ENCODE measurements at places on chromosomes 1 and 21.

GRCh38 chr1:26581287-26581651 lies 51.7 kb downstream of the RPS6KA1 start:
- no peak for DNase-seq

- no peak for DNase-seq
Measured at GRCh38 chr1:153659656-153660055, 1.2 kb downstream of the SNAPIN start.

GRCh38 chr1:3295846-3296245 lies 158.6 kb upstream of the ARHGEF16 start:
- DNase-seq, result no peak

DNA sequence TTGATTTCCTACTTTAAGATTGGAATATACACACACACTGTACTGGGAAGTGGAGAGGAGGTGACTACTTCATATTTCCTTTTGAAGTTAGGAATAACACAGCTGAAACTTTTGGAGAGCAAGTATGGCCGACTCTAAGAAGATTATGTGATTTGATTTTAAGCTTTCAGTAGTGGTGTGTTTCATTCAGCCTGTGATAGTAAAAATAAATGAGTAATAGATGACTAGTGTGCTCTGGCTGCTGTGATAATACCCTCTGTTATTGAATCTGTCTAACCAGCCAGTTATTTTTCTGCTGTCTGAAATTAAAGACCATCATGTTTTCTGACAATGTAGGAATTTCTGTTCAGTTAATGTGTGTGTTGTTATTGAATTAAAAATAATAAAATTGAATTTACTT lies 48.3 kb downstream of the CTTNBP2NL start:
- DNase-seq, result no peak

DNA sequence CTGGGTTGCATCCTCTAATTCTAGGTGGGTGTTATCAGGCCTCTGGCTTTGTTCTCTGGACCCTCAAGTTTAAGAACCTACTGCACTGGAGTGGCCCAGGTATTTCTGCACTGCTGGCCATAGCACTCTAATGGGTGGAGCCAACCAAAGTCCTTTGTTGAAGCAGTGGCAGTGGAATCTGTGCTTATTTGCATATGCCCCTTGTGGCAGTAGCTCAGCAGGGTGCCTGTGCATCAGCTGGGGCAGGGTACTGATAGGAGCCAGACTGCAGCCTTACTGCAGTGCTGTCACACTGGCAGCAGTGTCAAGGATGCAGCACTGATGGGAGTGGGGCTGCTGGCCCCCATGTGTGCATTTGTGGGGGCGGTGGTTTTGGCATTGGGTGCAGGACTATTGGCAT lies 660.6 kb downstream of the LRRIQ3 start:
- no peak for DNase-seq

GRCh38 chr1:169563019-169563615 lies 23.2 kb downstream of the F5 start:
- no peak for DNase-seq

DNA sequence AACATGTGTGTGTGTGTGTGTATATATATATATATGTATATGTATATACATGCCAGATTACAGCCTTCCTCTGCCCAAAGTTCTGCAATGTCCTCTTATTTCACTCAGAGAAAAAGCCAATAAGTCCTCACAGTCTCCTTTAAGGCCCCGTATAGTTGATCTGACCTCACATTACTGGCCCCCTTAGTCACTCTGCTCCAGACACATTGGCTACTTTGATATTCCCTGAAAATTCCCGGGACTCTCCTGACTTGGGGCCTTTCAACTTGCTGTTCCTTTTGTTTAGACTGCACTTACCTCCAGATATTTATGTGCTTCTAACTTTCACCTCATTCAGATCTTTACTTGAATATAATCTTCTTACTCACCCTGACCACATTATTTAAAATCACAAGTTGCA lies 4.2 kb upstream of the BSDC1 start:
- DNase-seq, result no peak

DNA sequence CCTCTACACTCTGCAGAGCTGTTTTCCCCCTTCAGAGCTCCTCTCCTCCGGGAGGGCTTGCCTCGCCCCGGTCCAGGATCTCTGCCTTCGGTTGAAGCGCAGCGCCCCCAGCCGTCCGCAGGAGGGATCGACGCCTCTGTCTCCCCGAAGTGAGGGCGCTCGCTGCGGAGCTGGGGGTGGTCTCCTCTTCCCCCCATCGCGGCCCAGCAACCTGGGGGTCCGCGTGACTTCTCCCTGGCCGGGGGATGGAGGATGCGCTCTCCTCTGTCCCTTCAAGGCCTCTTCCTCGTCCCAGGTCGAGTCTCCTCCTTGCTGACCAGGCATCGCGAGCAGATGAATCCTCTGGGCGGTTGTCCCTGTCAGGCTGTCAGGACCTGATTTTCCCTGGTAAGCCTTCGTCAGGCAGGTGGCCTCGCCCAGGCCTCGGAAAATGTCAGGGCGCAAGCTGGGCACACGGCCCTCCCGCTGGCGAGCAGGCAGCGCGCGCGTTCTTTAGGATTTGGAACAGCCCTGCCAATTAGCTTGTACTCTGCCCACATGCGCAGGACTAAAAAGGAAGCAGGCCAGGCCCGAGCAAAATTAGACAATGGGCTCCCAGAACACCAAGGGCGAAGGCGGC lies 90.5 kb downstream of the EDEM3 start:
- peak; percentile 23 for DNase-seq

DNA sequence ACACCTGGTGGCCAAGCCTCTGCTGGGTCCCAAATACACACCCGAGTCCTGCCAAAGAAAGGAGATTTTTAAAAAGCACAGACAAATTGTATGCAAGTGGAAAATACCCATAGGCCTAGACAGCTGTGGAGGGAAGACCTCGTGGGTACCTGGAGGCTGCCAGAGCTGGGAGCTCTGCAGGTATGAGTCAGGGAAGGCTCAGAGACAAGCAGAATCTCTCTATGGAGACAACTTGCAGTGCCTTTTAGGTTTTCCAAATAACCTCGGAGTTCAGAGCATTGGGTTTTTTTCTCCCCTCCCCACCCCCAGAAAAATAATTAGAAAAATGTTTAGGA lies 127.7 kb downstream of the EDEM3 start:
- DNase-seq, result no peak

DNA sequence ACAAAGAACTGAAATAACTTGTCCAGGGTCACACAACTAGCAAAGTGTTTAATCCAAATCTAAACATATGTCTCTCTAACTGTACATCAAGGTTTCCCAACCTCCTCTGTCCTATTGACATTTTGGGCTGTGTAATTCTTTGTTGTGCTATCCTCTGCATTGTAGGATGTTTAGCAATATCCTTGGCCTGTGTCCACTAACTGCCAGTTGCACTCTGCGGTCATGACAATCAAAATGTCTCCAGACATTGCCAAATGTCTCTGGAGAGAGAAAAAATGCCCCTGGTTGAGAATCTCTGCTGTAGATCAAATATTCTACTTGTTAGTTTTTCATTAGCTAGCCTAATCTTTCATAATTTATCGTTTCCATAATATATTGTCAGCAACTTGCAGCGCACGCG lies 353.4 kb upstream of the NEGR1 start:
- no peak for DNase-seq

DNA sequence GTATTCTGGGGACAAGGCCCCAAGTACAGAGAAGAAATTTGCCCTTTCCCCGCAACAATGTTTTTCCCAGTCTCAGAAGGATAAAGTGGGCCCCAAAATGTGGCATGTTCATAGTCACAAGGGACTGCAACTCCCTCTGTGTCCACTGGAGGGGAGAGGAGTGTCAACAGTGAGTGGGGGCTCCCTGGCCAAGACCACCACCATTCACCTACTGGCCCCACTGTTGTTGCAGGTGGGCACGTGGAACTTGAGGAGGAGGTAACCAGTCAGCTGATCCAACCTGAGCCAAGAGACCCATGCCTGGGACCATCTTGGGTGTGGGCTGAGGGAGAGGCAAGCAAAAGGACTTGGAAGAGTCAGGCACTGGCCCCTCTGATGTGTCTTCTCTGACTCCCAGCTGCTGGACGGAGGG lies 777 bp downstream of the NUDT17 start:
- DNase-seq, result peak; percentile 30

- no peak for DNase-seq
Measured at GRCh38 chr1:20279509-20279908, 11.2 kb upstream of the VWA5B1 start.

DNA sequence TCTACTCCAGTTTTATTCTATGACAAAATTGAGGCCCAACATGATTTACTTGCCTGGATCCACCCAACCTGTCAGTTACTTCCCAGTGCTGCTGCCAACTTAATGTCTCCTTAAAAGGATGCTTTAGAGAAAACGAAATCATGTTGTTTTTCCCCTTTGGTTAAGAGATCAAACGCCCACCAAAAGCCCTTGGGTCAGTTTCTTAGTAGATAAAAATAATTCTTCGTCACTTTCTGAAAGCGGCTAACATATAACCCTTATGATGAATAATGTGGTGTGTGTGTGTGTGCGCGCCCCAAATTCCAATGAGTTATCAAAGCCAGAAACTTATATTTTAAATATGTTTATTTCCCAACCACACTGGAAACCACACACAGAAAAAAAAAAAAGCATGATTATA lies 52.7 kb upstream of the LGALS8 start:
- DNase-seq, result no peak

All from activated naive CD4-positive, alpha-beta T cell treated with Interleukin-2 at 50 U/mL for 16 hours (primary cell).